ENCODE measurements at places on chromosomes 6 and 20.

GRCh38 chr6:56727097-56727850 is 84.6 kb upstream of the DST start:
- DNase-seq = no peak

DNA sequence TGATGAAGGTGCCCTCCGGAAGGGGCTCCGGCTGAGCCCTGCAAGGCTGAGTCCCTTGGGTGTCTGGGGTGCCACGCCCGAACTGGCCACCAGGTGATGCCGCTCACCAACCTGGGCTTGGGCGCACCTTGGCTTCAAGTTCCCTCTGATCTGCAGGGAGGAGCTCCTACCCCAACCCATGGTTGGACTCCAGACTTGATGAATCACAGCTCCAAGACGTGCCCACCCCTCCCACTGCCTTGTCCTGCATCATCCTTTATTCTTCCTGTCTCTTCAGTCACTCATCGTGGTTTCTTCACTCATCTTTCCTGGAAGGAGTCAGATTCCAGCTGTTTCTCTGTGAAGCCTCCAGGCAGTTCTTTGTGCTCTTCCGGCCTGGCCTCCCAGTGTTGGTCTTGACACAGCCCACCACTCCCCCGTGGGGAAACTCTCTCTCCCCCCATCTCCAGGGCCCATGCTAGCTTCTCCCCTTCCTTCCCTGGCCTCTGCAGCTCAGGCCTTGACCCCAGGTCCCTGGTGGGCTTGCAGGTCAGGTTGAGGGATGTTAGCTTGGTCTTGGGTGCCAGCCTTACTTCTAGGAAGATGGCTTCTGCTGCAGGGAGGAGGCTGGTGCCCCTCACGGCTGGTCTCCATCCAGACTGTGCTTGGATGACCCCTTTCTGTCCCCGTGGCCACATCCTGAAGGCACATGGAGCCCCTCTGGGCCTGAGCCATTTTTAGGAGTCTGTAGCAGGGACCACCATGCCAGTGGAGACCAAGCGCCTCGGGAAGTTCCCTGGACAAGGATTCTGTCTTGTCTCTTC is 2.6 kb upstream of the ZBP1 start:
- no peak for DNase-seq

DNA sequence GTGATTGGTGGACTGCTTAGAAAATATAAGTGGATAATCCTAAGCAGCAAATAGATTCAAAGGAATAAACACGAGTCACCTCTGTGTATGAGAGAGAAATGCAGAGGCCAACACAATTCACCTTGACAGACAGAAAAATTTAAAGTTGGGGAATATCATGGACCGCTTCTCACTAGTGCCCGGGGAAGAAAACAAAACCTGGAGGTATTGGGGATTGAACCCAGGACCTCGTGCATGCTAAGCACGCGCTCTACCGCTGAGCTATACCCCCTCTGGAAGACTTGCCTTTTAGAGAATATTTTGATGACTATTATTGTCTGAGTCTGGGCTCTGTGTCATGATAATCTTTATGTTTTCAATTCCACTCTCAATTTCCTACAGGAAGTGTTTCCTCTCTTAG is 111.9 kb downstream of the TRIM27 start:
- no peak for DNase-seq

DNA sequence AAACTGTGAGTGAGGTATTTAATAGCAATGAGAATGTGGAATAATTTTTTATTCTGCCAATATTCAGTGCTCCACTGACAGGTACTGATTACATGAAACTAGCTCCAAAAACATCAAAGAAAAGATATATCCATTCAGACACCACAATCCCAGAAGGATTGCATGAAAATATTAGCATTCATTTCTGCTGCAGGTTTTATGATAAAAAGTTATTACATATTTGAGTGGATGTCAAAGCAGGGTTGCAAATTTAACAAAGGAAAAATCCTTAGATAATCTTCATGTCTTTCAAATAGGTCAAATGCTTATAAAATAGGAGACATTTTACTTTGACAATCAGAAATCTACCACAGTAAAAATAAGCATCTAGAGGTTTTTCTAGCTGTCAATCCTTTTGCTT is 13.3 kb downstream of the MCHR2 start:
- DNase-seq = no peak

DNA sequence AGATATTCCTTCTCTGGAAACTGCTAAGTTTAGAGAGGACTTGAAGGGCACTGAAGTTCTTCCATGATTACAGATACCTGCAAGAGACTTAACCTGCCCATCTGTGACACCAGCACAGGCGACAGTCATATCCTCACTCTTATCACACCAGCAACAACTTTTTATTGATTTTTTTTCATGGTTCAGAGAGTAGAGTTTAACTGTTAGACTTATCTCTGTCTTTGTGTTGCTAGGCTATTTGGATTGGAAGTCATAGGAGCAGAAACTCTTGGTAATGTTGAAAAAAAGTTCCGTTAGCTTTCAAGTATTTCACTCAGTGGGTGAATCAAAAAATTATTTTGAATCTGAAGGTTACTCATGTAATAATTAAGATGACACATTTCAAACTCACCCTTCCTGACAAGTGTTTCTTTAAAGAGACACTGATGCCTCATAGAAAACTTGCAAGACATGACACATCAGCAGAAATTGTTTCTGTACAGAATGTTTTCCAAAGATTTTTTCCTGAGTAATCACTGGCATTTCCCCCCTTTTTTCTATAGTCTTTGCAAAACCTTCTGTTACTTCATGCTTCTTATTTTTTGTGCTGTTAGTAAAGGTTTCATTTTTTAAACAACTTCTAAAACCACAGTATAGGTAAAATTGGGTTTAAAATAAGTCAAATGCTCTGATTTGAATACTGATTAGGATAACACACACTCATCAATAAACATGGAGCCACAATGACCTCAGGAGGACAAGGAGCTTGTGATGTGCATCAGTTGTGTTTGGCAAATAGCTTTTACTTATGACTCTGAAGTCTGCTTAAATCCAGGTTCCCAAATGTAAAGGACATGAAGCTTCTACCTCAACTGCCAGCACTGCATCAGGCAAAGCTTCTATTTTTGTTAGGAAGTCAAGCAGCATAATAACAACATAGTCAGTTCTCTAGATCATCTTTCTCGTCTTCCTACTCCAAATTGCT is 252.9 kb upstream of the MAN1A1 start:
- no peak for DNase-seq

DNA sequence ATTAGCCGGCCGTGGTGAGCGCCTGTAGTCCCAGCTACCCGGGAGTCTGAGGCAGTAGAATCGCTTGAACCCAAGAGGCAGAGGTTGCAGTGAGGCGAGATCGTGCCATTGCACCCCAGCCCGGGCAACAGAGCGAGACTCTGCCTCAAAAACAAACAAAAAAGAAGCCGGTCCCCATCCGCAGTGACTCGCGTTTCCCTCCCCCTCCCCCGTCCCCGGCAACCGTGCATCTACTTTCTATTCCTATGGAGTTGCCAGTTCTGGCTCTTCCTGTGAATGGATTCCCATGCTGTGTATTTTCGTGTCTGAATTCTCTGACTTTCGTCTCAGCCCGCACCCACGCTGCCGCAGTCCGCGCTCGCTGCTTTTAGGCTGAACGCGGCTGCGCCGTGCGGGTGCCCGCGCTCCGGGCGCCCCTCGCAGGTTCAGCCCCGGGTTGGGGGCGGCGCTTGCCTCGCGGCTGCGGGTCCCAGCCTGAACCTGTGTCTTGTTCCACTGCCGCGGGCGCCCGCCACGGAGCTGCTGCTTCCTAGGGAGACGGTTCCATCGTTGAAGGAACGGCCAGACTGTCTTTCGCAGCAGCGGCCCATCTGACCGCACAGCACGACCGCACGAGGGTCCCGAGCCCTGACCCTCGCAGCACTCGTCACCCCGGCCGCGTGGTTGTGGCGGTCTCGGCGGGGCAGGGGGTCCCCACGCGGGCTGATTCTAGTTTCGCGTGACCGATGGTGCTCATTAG is 1.1 kb upstream of the MRGBP start:
- DNase-seq = no peak

- no peak for DNase-seq
These were observed 5.7 kb downstream of the NRSN1 start for GRCh38 chr6:24131751-24132150.

- no peak for DNase-seq
These were observed 721.4 kb downstream of the RFPL4B start for GRCh38 chr6:113068570-113068969.

GRCh38 chr6:135826236-135826804 is 25.2 kb upstream of the PDE7B start:
- DNase-seq = no peak

DNA sequence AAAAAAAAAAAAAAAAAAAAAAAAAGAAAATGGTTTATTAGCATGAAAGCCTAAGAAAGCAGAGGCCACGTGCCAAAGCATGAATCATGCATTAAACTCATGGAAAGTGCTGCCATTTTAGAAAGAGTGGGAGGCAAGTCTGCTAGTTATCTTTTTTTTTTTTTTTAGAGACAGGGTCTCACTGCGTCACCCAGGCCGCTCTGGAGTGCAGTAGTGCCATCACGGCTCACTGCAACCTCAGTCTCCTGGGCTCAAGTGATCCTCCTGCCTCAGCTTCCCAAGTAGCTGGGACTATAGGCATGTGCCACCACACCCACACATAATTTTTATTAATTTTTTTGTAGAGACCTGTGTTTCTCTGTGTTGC is 5.2 kb downstream of the VWA7 start:
- no peak for DNase-seq

GRCh38 chr20:17646209-17646960 is 35.7 kb downstream of the RRBP1 start:
- no peak for DNase-seq

GRCh38 chr6:44356487-44356886 is 14.0 kb downstream of the SPATS1 start:
- no peak for DNase-seq

DNA sequence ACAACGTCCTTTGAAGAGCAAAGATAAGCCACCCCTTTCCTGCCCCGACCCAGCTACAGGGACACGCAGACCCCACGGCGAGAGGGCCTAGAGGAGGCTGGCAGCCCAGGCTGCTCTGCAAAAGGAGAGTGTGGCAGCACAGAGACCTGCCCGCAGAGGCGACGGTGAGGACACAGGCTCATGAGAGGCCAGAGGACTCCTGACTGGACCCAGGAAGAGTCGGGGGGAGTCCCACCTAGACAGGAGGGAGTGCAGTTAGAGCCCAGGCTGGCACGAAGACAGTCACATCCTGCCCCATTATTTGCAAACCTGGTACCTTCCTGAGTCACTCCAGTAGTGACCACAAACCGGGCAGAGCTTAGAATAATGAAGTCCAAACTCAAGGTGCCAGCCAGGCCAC is 227.7 kb upstream of the CDH4 start:
- no peak for DNase-seq

DNA sequence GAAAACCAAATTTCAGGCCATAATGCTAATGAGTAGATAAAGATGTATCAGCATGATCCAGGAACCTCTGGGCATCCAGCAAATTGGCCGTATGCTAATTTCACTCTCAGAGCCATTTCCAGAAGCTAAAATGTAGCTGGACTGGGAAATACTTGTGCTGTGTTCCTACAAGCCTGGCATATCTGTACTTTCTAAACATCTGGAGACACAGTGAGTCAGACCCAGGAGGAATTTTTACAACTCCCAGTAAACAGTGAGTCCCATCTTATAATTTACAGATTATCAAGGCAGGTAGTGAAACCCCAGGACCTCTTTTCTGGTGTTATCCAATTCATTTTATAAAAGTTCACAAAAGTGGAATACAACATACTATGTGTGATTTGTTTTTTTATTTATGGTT is 683.0 kb upstream of the ADGRB3 start:
- DNase-seq = no peak

DNA sequence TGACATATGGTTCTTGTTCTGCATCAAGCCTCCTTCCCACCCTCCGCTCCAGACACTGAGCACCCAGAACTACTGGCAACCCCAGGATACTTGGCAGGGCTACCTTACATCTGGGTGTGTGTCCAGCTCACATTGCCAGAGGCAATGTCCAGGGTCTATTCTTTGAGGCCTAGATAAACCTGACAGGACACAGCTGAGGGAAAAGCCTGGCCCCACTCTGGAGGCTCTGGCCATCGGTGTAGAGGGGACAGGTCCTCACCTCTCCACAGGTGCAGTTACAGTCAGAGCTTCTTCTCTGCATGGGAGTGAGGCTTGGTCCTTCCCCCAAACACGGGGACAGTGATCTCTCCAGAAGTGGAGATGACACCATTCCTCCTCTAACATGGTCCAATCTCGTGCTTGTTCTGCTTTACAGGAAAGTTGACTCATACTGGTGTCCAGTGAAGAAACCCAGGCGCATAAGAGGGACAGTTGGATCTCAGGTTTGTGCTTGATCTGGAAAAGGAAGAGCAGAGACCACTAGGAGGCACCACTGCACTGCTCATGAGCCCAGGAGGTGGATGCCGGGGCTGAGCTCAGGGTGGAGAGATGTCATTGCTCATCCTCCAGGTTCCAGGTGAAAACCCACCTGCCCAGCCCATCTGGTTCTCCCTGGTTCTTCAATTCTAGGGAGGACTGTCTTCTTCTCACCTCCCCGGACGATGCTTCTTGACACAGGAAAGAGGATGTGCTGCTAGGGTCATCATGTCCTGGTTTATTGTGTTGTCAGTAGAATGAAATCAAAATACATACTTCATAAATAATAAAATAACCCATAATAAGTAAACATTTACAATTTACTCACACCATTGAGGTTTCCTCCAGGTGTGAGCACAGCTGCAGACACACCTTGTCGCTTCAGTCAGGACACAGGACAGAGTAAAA is 14.7 kb downstream of the HLA-F start:
- DNase-seq = no peak

DNA sequence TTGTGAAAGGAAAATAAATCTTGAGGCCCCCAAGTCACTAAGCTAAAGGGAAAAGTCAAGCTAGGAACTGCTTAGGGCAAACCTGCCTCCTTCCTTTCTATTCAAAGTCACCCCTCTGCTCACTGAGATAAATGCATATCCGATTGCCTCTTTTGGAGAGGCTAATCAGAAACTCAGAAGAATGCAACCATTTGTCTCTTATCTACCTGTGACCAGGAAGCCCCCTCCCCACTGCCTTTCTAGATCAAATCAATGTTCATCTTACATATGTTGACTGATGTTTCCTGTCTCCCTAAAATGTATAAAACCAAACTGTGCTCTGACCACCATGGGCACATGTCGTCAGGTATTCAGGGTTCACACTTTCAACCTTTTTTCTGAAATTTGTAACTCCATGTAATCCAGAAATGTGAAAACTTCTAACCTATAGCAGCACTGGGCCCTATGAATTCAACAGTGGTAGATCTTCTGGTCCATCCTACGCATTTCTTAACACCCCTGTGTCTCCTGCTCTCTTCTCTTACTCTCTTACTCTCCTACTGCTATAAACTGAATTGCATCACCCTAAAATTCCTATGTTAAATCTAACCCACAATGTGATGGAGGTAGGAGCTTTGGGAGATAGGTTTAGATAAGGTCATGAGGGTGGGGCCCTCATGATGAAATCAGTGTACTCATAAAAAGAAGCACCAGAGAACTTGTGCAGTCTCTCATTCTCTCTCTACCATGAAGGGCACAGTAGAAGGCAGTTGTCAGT is 89.3 kb downstream of the EPB41L2 start:
- no peak for DNase-seq

GRCh38 chr6:13488015-13488895 is 855 bp upstream of the GFOD1 start:
- no peak for DNase-seq

DNA sequence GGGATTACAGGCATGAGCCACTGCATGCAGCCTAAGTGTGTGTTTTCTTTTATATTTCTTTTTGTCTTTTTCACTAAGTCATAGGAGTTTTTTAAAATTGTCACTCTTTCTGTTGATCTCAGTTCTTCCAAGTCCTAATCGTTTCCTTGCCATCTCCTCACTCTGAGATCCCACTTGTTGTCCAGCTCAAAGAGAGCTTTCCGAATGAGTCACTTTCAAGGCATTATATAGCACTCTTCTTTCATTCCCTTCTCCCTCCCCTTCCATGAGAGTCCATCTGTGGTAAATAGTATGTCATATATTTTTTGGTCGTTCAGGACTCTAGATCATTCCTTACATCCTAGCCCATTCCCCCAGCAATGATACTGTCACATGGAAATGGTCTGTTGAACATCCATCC is 4.3 kb downstream of the VAPB start:
- no peak for DNase-seq

Measured in cerebellar nuclear complex (tissue), 1 donor.